ENCODE measurements at places on chromosomes 7 and 10.
A peak's percentile ranks its signal among the peaks of the same experiment; 100 is the strongest.

GRCh38 chr10:109947111-109947920 lies 24.0 kb upstream of the XPNPEP1 start:
- DNase-seq, result no peak

- no peak for DNase-seq
These were observed 161.6 kb downstream of the NRCAM start for GRCh38 chr7:108294595-108294994.

DNA sequence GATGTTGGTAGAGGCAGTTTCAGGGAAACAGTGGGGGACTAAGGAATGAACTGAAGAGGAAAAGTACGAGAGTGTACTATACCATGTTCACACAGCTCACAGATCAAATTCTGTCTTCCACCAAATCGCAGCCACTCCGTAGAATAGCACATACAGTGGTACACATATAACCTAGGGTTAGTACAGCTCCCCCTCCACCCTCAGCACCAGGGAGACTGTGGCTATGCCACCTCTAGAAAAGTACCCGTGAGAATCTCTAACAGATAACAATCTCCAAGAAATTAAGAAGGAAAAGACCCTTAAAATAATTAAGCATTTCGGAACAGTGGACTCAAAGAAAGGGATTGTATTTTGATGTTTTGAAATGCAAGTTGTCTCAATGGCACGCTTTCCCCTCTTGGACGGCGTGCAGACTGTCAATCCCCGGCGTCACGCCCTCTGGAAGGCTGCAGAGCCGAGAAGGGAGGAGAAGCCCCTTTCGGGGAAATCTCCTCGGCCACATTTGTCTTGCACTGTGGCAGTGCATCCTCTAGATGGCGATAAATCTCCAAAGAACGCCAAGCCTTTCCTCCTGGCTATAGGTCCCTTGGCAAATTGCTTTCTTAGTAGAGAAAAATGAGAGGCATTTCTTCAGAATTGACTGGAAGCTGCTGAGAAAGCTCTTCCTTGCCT lies 345.0 kb downstream of the REEP3 start:
- DNase-seq, result no peak

- peak; percentile 17 for DNase-seq
These were observed at the start of gene TRIP6 for GRCh38 chr7:100867040-100867775. TSS of gene TRIP6 (plus strand) at chr7:100867387. CDS start at chr7:100867498, 111 bp downstream.

- no peak for DNase-seq
These were observed 13.0 kb downstream of the OGDHL start for GRCh38 chr10:49749144-49749543.

- DNase-seq, result no peak
These were observed 95.3 kb upstream of the ADO start for GRCh38 chr10:62709200-62709599.

DNA sequence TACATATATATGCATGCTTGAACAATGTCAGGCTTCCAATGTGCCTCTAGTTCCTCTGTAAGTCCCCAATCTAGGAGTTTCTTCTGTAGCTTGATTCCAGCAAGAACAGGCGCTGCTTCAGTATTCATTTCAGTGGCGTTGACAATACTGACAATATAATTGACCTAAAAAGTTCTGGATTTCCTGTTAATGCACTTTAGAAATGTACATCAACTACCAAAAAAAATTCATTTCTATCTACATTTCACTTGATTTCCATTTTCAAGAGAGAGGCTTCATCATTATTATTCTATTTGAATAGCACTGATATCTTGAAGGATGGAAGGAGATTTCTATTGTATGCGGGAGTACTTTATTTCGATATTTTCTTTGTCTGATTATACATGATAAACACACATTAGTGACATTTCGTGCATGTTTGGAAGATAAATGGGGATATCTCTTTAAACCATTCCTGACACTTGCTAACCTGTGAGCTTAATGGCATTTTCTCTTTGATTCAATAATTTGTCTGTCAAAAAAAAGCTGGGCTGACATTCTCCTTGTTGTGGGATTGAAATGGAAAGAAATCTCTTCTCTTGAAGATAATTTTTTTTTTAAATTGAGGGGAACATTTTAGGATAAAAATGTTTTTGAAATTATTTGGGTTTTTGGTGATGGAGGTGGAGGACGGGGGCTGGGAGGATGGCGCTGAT lies 568.2 kb downstream of the LRMDA start:
- DNase-seq, result no peak

DNA sequence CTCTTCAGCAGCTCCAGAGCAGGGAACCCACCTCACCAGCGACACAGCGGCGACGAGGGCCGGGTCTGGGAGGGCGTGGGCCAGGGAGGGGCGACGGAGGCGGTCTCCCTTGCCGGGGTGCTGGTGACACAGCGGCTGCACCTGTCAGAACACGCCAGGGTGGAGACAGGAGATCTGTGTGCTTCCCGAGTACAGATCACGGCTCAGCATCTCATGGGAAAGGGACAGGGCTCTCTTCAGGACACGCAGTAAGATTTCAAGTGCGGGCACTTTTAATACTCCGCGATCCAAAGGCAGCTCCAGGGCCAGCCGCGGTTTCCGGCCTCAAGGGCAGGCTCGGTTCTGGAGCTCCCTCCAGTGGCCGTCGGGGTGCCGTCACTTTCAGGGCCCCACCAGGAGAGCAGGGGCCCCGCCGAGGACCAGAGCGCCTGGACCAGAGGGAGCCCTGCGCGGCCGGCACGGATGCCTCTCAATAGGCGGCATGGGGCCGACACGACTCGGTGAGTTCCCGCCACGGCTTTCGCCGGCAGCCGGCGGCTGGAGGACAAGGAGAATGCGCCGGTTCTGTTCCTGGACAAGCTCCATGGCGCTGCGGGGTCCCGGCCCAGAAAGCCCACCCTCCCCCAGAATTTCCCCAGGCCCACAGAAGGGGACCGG lies 21.4 kb downstream of the GPR146 start:
- peak; percentile 83 for DNase-seq

DNA sequence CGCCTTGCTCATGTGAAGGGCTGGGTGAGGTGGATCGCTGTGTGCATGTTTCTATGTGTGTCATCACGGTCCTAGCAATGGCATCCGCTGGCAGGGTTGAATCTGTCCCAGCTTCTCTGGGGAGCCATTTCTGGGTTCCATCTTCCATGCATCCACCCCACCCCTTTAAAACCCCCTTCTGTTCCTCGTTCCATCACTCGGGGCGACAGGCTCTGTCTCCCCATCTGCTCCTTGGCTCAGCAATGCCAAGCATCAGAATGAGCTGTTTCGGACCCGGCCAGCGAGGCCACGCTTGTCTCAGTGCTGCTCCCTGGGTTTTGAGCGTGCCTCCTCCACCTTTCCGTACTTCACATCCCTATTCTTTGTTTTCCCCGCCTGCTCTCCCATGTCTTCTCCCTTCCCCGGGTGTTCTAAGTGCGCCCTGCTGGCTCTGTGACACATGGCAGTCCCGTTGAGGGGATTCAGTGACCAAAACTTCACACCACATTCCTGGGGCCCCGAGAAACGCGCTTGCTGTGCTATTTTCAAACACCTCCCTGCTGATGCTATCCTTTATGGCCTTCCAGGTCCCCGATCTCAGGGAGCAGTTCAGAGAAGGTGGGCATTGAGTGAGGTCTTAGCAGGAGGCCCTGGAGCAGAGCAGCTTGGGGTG lies 554.1 kb upstream of the FOXK1 start:
- DNase-seq, result no peak

Data from CD4-positive, CD25-positive, alpha-beta regulatory T cell (primary cell).